Neural cell (in vitro differentiated cells): ENCODE measurements at places on chromosomes 12 and 14. TPM values are rescaled to one million over a fixed set of nuclear protein-coding genes. Genes with fewer than 3 reads are reported as not detected.

The LMNTD1 gene
- polyA plus RNA-seq = not detected in 2 replicates

The KRT82 gene
- not detected in 2 replicates for polyA plus RNA-seq

The LTB4R gene
- polyA plus RNA-seq = 4.3 and 5.2 TPM in 2 replicates

The ADAM20 gene
- polyA plus RNA-seq = 0.57 and 0.74 TPM in 2 replicates

The SPTB gene
- 1.9 and 2.8 TPM in 2 replicates for polyA plus RNA-seq

The MMP19 gene
- polyA plus RNA-seq = not detected in 2 replicates

The PZP gene
- not detected in 2 replicates for polyA plus RNA-seq

The NKX2-1 gene
- 1.5 and 5.0 TPM in 2 replicates for polyA plus RNA-seq

The BMP4 gene
- polyA plus RNA-seq = 2.5 TPM in 1 of 2 replicates, not detected in the other

The YARS2 gene
- 25.6 and 26.5 TPM in 2 replicates for polyA plus RNA-seq

The ATF1 gene
- polyA plus RNA-seq = 11.0 and 11.3 TPM in 2 replicates

The TAS2R43 gene
- 0.35 and 1.1 TPM in 2 replicates for polyA plus RNA-seq

The BICDL1 gene
- polyA plus RNA-seq = 136 and 198 TPM in 2 replicates

The P2RX7 gene
- not detected in 2 replicates for polyA plus RNA-seq

The KRT2 gene
- polyA plus RNA-seq = not detected in 2 replicates

The PTGER2 gene
- polyA plus RNA-seq = not detected in 2 replicates

The EIF2S3B gene
- polyA plus RNA-seq = 2.1 and 3.6 TPM in 2 replicates

The SLC25A47 gene
- polyA plus RNA-seq = 0.44 TPM in 1 of 2 replicates, not detected in the other

The IAPP gene
- polyA plus RNA-seq = not detected in 2 replicates

The AVPR1A gene
- 0.06 TPM in 1 of 2 replicates, not detected in the other for polyA plus RNA-seq

The ALKBH2 gene
- 44.0 and 51.8 TPM in 2 replicates for polyA plus RNA-seq

The RND1 gene
- 1.3 and 5.8 TPM in 2 replicates for polyA plus RNA-seq

The RNASE2 gene
- 0.68 TPM in 1 of 2 replicates, not detected in the other for polyA plus RNA-seq

The NXPH4 gene
- 0.53 TPM in 1 of 2 replicates, not detected in the other for polyA plus RNA-seq

The TAS2R20 gene
- polyA plus RNA-seq = 1.9 and 3.3 TPM in 2 replicates

The CAPRIN2 gene
- 105 and 132 TPM in 2 replicates for polyA plus RNA-seq

The WBP11 gene
- polyA plus RNA-seq = 11.2 and 12.9 TPM in 2 replicates

The RNU4-1 gene
- polyA plus RNA-seq = under 0.01 TPM in 1 of 2 replicates, not detected in the other

The ST8SIA1 gene
- 22.2 and 22.5 TPM in 2 replicates for polyA plus RNA-seq

The NPFF gene
- not detected in 2 replicates for polyA plus RNA-seq

The PPHLN1 gene
- polyA plus RNA-seq = 173 and 192 TPM in 2 replicates

The LRTM2 gene
- 2.4 and 4.1 TPM in 2 replicates for polyA plus RNA-seq

The TCL1B gene
- polyA plus RNA-seq = not detected in 2 replicates

The CIROP gene
- polyA plus RNA-seq = not detected in 2 replicates

The ACOT6 gene
- not detected in 2 replicates for polyA plus RNA-seq

The RNASE9 gene
- polyA plus RNA-seq = not detected in 2 replicates

The ALKBH1 gene
- 20.4 and 20.8 TPM in 2 replicates for polyA plus RNA-seq

The HAL gene
- 0.06 TPM in 1 of 2 replicates, not detected in the other for polyA plus RNA-seq

The ERBB3 gene
- 0.58 and 0.78 TPM in 2 replicates for polyA plus RNA-seq

The AQP2 gene
- not detected in 2 replicates for polyA plus RNA-seq

The MANSC4 gene
- 0.43 and 0.54 TPM in 2 replicates for polyA plus RNA-seq

The NR1H4 gene
- polyA plus RNA-seq = not detected in 2 replicates

The PRR4 gene
- 4.8 and 5.0 TPM in 2 replicates for polyA plus RNA-seq

The PLEKHD1 gene
- 0.52 TPM in 1 of 2 replicates, not detected in the other for polyA plus RNA-seq

The FSCB gene
- polyA plus RNA-seq = not detected in 2 replicates

The KRT73 gene
- polyA plus RNA-seq = not detected in 2 replicates

The MAP1LC3B2 gene
- 1.8 and 3.9 TPM in 2 replicates for polyA plus RNA-seq

The KRT72 gene
- polyA plus RNA-seq = not detected in 2 replicates

The DEGS2 gene
- 0.37 TPM in 1 of 2 replicates, not detected in the other for polyA plus RNA-seq

The DIO2 gene
- 1.3 and 2.1 TPM in 2 replicates for polyA plus RNA-seq
